Stimulated activated CD4-positive, alpha-beta T cell treated with anti-CD3 and anti-CD28 coated beads, Interleukin-12 subunit alpha, Interleukin-12 subunit beta, amount 100 ng/mL, for 24 hours (primary cell): ENCODE measurements at places on chromosomes 7 and 10.

DNA sequence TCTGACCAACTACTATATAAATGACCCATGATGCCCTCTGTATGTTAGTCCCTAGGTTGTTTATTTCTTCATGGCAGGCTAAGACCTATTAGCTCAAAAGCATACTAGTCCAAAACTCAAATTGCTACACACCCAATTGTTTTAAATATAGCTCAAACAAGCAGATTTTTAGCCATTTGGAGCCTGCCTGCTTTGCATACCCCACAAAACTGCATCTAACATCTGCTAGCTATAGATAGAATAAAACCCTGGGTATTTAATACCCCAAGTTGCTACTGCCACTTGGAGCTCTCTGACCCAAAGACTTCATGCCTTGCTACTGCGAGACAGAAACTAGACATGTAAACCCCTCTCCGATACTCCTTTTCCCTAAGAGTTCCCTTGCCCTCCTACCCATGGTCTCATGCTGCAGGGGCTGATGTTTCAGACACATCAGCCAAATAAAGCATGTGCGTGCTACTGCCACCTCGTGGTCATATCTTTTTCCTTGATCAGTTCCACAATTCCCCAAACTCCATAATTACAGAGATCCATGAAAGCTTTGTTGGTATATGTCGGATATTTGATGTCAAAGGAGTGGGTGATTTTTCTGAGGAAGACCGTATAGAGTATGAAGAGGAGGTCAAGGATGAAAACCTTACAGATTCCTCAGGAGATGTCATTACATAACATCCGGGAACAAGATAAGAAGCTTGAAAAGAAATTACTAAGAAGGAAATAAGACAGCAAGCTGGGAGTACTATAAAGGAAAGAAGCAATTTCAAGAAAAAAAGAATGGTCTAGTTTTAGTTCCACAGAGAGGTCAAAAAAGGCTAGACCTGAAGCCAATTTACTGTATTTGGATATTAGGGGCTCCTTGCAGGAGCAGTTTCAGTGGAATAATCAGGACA is 386.6 kb downstream of the SH2D4B start:
- peak; percentile 18 for DNase-seq

- DNase-seq: no peak
Observed at GRCh38 chr7:146090023-146090645, 26.5 kb upstream of the CNTNAP2 start.

DNA sequence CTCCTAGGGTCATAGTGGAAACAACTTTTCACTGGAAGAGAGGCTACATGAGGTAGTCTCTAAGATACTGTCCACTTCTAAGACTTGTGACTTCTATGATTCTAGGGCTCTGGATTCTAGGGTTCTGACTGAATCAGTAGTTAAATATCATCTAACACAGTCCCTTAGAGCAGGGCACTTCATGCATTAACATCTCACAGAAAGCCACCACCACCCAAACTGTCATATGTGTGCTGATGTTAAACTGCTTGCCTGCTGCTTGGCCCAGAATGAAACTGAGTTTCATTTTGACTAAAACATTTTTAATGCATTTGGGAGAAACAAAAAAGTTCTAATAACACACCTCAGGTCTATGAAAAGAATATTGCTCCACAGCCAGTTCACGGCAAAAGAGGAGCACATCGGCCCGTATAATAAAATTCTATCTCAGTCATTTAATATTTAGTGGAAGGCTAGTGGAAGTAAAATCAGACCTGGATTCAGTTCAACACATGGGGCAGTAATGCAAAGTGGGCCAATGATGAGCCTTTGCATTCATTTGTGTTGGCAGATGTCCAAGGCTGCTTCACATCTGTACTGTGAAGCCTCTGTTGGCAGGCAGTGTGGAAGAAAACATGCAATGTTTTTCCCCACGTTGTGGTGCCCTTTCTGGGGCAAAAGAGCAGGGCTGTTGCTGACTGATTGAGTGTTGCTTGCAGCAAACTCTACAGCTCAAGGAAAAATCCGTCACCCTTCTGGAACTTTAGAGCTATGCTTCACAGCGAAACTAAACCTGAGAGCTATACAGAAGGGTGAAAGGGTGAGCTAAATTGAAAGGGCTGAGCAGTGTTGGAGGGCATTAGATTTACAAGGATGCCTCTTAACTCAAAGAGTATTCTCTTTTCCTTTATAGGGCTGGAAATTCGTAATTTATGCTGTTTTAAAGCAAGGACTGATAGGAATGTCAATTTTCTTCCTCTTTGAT is 33.5 kb upstream of the AUTS2 start:
- no peak for DNase-seq

DNA sequence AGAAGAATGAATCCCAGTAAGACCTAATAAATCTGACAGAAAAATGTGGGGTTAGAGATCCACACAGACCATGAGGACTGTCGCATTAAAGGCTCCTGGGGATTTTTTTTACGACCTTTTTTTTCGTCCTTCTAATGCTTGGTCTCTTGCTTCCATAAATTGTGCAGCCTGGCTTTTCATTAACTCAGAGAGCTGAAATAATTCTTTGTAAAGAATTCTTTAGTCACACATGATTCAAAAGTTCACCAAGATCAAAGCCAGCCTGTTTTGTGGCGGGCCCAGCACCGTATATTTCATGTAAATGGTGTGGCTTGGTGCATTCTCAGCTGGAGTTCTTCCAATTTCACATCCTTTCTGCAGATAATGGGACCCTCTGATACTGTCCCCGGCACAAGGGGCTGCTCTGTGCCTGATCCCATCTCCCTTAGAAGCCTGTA is 206.6 kb upstream of the BMPER start:
- no peak for DNase-seq

DNA sequence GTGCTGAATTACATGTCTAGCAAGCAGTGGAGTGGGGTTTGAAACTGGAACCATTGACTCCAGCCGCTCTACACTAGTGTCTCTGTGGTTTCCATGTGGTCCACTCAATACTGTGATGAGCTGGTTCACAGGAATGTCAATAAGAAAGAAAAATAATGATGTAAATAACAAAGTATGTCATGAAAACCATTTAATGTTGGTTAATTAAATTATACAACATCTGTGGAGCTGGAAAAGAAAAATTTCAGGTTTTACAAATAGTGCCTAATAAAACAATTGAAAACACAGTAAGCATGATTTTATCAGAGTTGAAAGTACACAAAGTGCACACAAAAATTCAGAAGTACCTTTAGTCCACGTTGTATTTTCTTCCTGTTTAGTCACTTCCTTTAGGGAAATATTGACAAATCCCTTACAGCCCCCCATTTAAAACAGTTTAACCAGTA is 28.7 kb upstream of the NAMPT start:
- no peak for DNase-seq

DNA sequence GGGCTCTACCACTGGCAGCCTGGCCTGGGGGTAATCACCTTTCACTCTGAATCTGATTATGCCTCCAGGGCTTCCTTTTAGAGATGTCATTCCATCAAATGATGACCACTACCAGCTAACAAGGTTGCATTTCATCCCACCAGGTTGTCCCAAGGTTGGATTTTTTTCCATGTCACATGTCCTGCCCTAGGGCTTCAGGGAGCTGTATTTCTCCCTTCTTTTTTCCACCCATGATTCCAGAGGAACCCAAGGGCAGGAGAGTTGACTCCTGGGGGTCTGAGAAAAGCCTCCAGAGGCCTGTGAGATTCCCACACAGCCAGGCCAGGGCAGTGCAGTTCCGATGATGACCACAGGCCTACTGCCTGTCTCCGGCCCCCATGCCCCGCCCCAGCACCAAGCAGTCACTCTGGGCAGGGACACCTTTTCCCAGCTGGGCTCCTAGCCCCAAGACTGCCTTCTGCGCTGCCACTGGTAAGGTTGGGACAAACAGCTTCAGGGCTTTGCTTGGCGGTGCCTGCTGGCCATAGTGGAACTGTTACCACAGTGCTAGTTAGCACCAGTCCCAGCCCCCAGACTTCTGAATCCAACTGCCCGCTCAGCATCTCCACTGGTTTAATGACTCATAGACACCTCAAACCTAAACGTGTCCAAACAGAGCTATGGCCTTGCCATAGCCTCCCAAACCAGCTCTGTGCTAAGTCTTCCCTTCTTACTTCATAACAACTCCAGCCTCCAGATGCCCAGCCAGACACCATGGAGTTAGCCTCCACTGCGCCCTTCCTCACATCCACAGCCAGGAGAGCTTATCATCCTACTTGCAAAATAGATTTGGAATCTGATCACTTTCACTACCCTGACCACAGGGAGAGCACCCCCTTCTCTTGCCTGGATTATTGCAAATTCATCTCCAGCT is 133.7 kb downstream of the ARHGAP22 start:
- no peak for DNase-seq

GRCh38 chr10:86958901-86959736 is 720 bp downstream of the SNCG start:
- no peak for DNase-seq

DNA sequence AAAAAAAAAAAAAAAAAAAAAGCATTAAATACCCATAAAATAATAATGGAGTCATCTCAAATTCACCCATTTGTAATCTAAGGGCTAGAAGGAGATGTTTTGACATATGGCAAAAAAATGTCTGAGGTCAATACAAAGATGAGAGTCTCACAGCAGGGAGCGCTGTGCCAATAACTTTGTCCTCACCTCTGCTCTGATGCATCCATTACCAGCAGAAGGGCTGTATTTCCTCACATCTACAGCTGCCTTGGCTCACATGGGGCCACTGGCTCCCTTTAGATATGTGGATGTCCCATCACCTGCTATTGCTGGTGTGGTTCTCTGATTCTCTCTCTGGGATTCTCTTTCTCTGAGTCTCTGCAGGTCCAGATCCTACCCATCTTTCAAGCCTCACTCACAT is 90.3 kb upstream of the FAM133B start:
- DNase-seq: no peak

DNA sequence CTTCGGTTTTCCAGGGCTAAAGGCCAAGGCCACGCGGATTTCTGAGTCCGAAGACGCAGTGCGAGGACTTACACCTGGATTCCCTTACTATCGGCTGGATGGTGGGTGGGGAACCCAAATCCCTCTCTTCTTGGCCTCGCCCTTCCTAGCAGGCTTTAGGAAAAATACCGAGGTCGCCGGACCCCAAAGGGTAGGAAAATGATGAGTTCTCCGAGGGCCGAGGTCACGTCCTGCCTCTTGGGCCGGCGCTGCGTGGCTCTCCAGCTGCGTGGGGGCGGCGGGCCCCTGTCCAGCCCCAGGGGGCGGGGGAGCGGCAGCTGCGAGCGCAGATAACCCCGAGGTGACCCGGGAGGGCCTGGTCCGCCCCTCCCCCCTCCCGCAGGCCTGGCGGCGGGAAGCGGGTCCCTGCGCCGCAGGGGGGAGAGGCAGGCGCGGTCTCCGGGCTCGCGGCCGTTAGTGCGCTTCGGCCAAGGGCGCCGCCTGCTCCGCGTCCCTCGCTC is 805 bp upstream of the HMX3 start:
- DNase-seq: no peak

- no peak for DNase-seq
Observed at GRCh38 chr7:114830952-114831351, 90.9 kb upstream of the MDFIC start.

GRCh38 chr7:98802781-98803110 is 67.1 kb downstream of the TMEM130 start:
- no peak for DNase-seq

DNA sequence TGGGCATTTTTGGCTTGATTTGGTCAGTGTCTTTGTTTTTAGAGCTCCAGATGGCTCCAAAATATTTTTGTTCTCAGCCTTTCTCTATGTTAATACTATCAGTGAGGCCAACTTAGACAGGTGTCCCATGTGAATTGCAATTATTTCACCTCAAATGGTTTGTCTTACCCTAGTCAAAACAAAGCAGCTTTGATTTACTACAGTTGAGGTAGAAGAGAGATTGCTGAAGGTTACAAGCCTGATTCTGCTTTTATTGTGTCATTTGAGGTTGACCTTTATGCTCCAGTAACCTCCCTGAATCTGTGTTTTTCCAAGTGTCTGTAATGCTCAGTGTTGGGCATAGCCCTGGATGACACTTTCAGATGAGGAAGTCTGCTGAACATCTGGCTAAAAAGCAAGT is 882.9 kb downstream of the NRG3 start:
- DNase-seq: no peak

DNA sequence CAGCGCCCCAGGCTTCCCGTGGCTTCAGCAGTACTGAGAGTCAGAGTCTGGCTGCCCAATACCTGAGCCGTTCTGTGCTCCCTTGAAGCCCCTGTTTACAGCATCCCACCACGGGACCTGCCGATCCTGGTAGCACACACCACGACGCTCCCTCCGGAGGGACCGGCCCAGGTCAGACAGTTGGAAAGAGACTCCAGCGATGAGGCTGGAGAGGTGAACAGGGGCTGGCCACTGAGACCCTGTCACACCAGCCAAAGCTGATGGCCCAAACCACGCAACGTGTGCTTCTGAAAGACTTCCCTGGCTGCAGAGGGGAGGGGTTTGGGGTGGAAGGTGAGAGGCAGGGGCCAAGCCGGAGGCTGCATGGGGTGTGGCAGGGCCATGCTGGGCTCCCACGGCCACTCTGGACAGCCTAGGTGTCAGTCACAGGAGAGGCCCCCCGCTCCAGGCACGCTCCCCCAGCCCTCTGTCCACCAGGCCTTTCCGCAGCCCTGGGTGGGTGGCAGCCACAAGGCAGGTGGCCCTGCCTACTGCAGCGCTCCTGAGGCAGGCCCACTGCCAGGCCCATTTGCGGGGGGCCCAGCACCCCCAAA is 140.2 kb upstream of the CHST15 start:
- no peak for DNase-seq

DNA sequence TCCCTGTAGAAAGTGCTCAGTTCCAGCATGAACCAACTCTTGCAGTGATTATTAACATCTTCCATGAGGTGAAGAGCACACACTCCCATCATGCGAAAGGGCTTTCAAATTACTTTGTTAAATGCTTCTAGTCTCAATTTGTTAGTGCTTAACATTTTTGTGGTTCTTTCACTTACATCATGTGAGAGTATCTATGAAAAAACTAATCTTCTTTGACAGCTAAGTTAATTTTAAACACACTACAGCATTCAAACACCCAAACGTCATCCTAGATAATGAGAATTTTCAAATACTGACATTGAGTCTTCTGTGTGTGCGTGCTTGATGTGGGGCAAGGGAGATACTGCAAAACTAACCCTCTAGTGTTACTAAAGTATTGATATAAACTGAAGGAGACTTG is 84.8 kb downstream of the ETV1 start:
- no peak for DNase-seq

GRCh38 chr10:60423920-60424319 is 34.2 kb upstream of the ANK3 start:
- no peak for DNase-seq

DNA sequence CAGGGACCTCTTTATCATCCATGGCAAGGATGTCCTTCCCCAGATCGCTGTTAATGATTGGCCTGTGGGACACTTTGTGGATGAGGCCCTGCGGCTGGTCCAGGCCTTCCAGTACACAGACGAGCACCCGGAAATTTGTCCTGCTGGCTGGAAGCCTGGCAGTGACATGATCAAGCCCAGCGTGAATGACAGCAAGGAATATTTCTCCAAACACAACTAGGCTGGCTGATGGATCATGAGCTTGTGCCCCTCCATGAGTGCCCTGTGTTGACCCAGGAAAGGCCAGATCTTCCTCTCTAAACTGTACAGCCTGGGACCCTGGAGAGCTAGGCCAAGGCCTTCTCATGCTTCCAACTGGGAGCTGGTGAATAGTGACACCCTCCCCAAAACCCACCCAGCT is 124.1 kb downstream of the CUL2 start:
- DNase-seq: no peak

GRCh38 chr7:11742496-11742895 is 89.5 kb downstream of the THSD7A start:
- DNase-seq: no peak
